ENCODE measurements at places on chromosomes 7 and 10.

DNA sequence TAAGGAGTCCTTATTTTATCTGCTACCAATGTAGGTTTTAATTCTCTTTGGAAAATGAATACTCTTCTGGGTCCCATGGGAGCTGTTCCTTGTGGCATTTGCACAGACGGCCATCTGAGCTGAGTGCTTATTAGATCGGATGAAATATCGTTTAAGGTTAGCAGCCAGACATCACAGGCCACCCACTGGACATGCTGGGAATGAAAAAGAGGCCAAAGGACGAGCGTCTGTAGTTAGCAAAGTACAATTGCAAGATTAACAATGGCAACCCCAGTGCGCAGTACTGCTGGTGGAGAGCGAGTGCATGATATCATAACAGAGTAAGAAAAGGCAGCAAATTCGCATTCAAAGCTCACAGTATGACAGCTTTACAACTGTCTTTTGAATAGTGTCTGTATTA is 28.3 kb upstream of the CREB5 start:
- DNase-seq: no peak

DNA sequence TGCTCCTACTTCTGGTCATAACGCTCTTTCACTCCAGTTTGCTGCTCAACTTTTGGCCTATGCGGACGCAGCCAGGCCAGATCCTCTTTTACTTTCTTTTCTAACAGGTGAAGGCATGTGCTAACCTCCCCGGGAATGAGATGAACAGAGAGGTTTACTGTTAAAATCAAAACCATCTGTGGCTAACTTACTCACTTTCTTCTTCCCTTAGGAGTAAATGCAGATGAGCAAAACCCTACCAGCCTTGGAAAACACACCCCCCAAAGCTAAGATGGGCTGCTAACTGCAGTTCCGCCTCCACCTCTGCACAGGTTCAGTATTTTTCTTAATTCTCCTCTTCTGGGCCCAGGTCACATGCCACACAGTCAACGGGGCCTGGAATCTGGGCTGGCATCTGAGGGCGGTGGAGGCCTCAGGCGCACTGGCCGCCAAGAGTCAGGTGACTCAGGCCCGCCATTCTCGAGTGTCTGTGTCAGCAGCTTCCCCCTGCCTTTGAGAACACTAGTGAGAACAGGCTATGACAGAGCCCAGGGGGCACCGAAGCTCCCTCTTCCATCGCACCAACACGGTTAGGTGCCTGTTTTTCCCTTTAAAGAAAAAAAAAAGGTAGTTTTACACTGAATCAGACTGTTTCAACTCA is 11.1 kb downstream of the FAM53B start:
- peak; percentile 90 for DNase-seq

- peak; percentile 88 for DNase-seq
Measured at GRCh38 chr10:8055420-8056349, 1.2 kb downstream of the GATA3 start.

- no peak for DNase-seq
Measured at GRCh38 chr10:28564905-28565304, 32.0 kb downstream of the WAC start.

- DNase-seq: no peak
Measured at GRCh38 chr10:82980321-82980720, 1105.3 kb downstream of the NRG3 start.

GRCh38 chr7:85833066-85833465 is 646.2 kb upstream of the SEMA3D start:
- no peak for DNase-seq

- DNase-seq: no peak
Measured at GRCh38 chr10:103757531-103758293, 97.7 kb downstream of the SH3PXD2A start.

- no peak for DNase-seq
Measured at GRCh38 chr10:89750441-89750840, 49.1 kb downstream of the KIF20B start.

- DNase-seq: peak; percentile 33
Measured at GRCh38 chr7:2971914-2972834, 71.5 kb downstream of the CARD11 start.

GRCh38 chr10:73995035-73995358 is 2.9 kb upstream of the VCL start:
- DNase-seq: no peak

- DNase-seq: no peak
Measured at GRCh38 chr7:3616306-3616705, 315.3 kb downstream of the SDK1 start.

DNA sequence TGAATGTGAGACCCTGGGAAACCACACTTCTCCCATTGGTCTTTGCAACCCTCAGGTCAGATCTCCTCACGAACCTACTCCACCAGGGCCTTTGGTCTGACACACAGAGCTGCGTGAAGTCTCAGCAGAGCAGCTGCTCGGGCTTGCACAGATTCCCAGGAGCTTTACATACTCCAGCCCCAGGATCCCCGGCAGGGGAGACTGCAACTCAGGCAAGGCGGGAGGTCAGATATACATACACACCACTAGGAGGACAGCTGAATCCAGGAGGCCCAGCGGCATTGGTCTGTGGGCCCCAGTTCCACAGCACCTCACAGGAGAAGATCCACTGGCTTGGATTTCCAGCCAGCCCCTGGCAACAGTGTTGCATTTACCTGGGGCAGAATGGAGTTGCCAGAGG is 239.2 kb downstream of the GPAM start:
- no peak for DNase-seq

DNA sequence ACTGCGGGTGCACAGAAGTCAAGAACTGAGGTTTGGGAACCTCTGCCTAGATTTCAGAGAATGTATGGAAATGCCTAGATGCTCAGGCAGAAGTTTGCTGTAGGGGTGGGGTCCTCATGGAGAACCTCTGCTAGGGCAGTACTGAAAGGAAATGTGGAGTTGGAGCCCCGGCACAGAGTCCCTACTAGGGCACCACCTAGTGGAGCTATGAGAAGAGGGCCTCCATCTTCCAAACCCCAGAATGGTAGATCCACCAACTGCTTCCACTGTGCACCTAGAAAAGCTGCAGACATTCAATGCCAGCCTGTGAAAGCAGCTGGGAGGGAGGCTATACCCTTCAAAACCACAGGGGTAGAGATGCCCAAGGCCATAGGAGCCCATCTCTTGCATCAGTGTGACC is 1336.0 kb upstream of the CELF2 start:
- no peak for DNase-seq

DNA sequence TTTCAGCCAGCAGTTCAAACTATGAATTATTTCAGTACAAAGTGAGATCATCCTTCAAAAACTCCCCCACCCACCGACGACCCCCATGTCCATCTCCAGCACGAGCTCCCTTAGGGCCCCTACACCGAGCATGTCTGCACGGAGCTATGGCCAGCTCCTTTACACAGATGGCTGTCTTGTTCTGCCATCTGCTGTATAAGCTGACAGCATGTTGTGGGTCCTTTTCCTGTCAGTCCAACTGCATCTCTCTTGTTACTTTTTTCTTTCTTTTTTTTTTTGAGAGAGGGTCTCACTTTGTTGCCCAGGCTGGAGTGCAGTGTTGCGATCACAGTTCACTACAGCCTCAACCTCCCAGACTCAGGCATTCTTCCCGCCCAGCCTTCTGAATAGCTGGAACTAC is 21.6 kb downstream of the NPC1L1 start:
- DNase-seq: no peak

DNA sequence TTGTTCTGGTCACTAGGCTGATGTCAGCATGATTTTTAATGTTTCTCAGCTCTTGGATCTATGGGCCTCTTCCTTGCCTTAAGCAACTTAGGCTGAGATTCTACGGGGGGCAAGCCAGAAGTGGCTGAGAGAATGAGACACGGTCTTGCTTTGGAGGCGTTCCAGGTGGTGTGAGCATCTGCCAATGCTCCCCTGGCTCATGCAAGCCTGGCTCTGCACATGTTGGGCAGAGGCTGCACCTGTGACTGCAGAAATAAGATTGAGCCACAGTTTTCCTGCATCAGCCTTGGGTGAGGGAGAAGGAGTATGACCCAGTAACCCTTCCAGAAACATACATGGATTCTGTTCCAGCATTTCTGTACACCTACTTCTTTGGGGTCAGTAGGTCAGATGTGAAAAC is 41.9 kb downstream of the C10orf120 start:
- peak; percentile 55 for DNase-seq

GRCh38 chr7:154505362-154505761 is 453.2 kb downstream of the DPP6 start:
- no peak for DNase-seq

DNA sequence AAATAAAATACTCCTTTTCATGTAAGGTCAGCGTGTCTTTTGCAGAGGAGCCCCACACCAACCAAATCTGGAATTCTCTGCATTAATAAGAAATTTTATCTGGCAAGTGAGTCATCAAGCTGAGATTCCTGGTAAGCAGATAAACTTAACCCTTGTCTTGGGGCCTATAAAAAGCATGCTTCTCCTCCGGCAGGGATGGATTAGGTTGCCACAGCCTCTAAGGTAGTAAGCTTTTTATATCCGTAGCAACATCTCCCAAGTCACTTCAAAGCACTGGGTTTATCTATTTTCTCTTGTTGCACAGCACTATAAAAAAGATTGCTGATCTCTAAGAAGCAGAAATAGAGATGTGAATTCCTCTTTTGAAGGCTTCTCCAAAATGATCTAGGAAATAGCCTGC is 202.8 kb upstream of the NOBOX start:
- no peak for DNase-seq

- DNase-seq: no peak
Measured at GRCh38 chr10:26977635-26978034, 116.9 kb upstream of the ABI1 start.

DNA sequence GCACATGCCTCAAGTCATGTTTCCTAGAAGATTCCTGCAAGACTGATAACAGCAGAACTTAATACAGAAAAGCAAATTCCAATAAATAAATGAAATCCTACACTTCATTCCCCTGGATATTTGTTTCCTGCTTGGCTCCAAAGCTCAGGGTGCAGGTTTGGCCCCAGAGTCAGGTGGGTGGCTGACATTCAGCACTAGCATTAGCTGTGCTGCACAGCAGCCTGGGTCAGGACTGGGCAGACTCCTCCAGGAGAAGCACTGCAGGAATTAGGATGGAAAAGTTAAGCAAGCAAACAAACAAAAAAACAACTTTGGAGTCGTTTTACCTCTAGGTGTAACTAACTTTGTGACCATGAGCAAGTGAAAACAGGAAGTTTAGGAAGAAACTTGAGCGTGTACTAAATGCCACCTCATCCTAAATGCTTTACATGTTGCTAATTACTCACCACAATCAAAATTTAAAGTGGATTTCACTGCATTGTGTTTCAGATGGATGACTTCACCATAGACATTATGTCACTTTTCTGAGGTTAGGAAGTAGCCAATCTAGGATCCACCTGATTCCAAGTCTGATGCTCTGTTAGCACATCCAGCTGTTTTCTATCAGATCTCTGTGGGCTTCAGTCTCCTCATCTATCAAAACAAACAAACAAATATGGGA is 239.4 kb downstream of the C7orf25 start:
- no peak for DNase-seq

DNA sequence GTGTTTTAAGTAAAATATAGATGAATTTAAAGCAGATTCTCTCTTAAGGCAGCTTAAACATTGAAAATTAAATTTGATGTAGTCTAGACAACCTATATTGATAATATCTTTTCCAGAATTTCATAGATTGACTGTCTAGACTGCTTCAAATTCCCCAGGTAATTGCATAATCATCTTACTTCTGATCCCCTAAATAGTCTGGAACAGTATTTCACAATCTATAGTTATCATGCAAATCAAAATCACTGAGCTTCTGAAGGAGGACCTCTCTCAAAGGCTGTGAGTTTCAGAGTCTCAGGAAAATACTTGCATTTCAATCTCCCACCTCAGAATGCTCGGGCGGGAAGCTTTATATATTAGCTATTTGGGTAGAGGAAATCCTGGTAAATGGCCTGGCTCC is 87.3 kb downstream of the SEMA3A start:
- no peak for DNase-seq

DNA sequence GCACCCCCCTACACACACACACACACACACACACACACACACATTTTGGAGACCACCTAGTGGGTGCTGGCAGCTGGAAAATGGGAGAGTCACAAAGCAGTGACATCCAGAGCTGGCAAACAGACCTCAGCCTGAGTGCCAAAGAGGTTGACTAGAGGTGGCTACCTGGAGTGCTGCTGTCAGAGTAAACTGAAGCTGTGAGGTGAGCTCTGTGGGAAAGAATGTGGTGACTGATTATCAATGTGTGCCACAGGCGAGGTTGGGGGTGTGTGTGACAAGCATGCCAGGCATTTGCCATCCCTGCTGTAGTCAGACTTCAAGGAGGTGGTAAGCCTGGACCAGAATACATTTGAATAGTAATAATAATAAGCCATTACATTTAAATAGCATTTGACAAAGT is 120.6 kb downstream of the SLIT1 start:
- no peak for DNase-seq

DNA sequence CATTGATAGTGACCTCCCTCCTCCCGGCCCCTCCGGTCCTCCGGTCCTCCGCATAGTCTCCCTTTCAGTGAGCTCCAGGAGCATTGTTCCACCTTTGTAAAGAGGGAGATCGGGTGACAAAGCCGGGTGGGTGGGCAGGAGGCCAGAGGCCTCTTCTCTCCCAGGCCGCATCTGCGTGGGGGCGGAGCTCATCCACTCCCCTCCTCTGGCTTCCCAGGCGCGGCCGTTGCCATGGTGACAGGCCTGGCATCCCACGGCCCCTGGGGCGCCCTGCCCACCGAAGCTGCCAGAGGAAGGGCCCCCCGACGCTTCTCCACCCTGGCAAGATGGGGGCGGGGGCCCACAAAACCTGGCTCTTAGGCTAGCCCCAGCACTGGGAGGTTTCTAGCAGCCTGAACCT is 4.4 kb upstream of the FZD9 start:
- DNase-seq: no peak

- DNase-seq: no peak
Measured at GRCh38 chr10:115398026-115398425, 304.9 kb downstream of the ATRNL1 start.

DNA sequence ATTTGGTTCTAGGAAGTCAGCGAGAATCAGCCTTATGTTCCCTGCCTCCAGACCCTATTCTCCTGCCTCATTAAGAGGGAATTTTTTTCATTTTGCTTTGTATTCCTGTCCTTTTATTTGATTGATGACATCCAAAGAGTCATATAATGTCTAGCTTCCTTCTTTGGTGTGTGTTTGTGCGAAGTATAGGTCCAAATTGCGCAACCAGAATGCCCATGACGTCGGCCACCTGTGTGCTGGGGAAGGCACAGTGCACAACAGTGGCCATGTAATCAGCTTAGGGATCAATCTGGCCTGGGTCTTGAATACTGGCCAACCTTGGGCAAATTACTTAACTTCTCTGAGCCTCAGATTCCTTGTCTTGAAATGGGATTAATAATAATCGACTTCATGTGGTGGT is 206.2 kb downstream of the VTI1A start:
- DNase-seq: no peak

DNA sequence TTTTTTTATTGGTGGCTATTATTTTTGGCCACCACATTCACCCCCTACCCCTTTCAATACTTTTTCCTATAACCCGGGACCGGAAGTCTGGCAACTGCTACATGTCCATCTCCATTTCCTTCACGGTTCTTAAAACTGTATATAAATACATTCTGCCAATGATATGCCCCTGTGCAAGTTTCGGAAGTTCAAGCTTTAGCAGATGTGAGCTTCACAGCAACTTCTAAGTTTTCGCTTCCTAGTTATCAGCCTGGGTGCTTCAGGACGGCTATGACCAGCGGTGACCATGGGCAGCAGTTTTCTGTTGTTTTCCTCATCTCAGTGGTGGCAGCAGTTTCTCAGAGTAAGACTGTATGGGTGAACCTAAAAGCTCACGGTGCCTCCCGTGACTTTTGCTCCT is 153.5 kb upstream of the NFE2L3 start:
- no peak for DNase-seq
